C1 segment of cervical spinal cord (tissue), 14 donors: ENCODE measurements at places on chromosomes 2 and 18.

- no peak for DNase-seq
Observed at GRCh38 chr2:27891673-27892105, 1.2 kb downstream of the BABAM2 start.

- DNase-seq, result no peak
Observed at GRCh38 chr2:129741165-129741564, 238.3 kb upstream of the RAB6C start.

DNA sequence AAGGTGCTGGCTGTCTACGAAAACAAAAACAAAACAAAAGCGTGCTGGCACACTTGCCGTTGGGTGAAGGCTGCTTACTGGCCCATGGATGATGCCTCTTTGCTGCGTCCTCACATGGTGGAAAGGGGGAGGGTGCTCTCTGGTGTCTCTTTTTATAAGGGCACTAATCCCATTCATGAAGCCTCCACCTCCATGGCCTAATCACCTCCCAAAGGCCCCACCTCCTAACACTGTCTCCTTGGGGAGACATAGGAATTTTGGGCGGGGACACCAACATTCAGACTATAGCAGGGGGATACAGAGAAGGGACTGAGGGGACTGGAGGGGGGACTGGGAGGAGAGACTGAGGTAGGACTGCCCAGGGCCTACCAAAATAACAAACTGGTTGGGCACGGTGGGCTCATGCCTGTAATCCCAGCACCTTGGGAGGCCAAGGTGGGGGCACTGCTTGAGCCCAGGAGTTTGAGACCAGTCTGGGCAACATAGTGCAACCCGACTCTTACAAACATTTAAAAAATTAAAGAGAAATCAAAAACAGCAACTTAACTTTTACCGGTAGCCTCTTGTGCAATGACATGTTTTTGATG, 14.5 kb downstream of the PTMA start:
- no peak for DNase-seq

GRCh38 chr2:240685771-240686371, 3.2 kb upstream of the AQP12B start:
- DNase-seq, result no peak

GRCh38 chr2:69214898-69215297, 172.1 kb downstream of the GFPT1 start:
- DNase-seq, result no peak

GRCh38 chr2:231780123-231780908, 766 bp downstream of the PDE6D start:
- no peak for DNase-seq

DNA sequence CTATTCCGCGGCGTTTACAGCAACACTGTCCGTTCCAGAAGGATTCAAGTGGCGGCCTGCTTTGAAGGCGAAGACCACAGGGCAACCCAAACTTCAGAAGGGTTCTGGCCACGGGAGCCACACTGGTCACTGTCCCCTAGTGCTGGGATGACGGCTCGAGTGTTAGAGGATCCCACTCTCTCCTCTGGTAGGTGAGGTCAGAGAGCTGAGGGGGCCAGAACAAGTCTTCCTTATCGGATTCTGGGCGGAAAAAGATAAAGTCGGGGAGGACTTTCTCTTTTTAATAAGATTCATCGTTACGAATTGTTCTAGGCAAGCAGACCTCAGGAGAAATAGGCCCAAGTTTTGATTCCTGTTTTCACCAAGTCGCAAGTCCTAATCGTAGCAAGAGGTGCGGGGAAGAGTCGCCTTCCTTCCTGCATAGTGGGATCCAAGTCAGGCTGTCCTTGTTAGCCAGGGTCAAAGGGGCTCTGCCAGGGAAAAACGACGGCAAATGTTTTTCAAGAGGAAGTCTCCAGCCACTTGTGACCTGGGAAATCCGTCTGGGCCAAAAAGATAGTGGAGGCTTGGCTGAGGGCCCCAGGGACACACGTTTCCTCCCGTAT, 864 bp upstream of the MYL12A start:
- DNase-seq, result peak; percentile 42

DNA sequence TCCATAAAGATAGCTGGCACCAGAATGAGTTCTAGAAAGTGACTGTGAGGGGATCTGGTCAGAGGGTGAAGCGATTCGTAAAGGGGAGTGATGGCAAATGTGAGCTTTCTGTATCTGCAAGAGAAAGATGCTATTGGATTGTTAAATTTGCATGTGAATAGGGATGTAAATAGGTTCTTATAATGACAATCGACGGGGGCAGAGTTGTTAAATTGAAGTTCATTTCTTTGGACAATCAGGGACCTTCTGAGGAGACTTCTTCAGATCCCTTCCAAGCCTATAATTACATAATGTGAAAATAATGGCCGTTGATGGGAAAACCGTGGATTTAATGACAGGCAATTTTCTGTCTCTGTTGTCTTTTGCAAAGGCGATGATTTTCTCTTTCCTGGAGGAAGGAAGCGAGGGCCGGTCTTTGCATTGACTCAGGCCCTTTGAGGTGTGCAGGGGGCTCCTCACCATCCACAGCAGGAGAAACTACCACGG, 52.2 kb upstream of the TMEM18 start:
- no peak for DNase-seq

- DNase-seq, result no peak
Observed at GRCh38 chr2:191328150-191328809, 83.1 kb downstream of the MYO1B start.

- DNase-seq, result no peak
Observed at GRCh38 chr2:84217456-84217855, 241.6 kb downstream of the SUCLG1 start.

- no peak for DNase-seq
Observed at GRCh38 chr2:236785611-236786057, 216.0 kb downstream of the ACKR3 start.

DNA sequence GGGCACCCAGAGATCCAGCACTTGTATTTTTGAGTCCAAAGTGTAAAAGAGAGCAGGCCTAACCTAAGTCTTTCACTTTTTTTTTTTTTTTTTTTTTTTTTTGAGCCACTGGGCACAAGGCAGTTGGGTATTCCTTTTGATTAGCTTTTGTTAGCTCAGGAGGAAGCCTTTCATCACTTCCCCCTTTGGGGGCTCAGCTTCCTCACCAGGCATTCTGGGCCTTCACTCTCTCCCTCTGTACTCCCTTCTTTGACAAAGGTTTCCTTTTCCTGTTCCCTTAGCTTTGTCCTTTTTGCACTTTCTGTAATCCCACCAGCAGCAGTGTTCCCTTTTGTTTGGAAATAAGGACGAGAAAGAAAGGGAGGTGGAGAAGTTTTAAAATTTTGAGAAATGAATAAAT, 88.2 kb downstream of the PKP4 start:
- no peak for DNase-seq

GRCh38 chr2:223835701-223836532, 1.5 kb downstream of the AP1S3 start:
- DNase-seq, result no peak

DNA sequence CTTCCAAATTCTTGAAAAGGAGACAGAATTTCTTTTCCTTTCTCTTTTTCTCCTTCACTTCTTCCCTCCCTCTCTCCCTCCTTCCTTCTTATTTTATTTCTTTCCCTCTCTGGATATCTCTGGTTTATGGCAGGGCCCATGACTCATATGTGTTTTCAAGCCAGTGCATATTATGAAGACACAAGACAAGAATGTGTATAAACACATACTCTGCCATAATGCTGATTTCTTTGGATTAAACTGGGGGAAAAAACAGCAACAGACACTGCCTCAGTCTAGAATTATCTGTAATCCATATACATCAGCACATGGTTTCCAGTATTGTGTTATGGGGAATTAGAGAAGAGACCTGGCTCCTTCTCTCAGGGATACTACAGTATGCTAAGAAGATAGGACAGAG, 82.8 kb upstream of the CPO start:
- no peak for DNase-seq

DNA sequence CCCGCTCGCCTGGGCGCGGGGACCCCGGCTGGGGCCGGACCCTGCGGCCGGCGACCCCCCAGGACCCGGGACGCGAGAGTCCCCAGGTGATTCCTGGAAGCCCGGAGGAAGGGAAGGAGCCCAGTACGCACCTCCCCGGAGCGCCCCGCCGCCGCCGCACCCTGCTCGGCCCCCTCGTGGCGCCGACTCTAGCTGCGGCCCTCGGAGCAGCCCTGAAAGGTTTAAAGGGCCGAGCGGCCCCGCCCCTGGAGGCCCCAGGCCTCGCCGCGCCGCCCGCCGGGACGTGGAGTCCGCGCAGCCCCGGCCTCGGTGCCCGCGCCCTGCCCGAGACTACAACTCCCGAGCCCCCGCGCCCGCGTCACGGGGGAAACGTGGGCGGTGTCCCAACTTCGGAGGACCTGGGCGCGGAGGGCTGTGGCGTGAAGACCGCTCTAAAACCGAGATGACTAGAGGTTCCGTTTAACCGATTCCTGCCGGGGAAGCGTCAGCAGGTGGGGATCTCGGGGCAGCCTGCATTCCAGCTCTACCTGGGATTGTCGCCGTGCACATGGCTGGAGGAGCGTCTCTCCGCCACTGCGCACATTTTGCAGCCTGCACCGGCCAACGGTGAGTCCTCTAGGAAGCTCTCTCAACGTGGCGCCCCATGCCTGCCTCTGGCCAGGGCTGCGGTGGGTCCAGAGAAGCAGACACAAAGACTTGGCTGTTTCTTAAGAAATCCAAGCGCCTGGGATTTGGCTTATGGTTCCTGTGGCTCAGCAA, at the start of gene TMEM150A:
Gene TMEM150A (minus strand): TSS at position 223 of the 759 bp plus-strand sequence. CDS start 750 bp downstream, outside the sequence.
- DNase-seq, result peak; percentile 39

DNA sequence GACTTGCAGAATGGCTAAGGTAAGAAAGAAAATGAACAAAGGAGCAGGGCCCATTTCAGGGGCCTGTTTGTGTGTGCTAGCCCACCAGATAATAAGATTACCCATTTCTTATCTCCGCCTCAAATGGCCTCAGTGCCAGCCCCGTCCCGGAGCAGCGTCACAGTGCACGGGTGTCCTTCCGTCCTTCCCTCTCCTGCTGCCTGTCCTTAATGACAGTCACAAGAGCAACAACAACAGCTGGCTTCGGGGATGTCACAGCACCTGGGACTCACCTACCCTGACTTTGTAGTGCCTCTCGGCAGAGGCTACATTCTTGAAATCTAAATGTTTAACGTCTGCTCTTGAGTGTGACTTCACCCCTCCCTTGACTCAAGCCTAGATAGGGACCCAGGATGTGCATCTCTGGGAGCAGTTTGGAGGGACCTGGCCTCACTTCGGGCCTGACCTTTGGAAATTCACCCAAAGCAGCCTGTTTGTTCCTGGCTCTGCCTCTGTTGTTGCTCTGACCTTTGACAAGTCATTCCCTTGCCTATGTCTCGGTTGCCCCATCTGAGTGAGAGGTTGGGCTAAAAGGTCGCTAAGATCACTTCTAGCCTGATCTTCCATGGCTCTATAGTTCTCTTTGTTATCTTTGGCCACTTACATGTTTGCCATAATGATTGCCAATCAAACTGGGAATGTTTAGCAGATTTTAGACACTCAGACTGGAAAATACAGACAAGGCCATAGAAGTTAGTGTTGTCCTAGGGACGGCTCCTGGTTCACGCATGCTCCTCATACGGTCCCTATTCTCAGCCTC, 122.5 kb downstream of the KLHL29 start:
- no peak for DNase-seq

DNA sequence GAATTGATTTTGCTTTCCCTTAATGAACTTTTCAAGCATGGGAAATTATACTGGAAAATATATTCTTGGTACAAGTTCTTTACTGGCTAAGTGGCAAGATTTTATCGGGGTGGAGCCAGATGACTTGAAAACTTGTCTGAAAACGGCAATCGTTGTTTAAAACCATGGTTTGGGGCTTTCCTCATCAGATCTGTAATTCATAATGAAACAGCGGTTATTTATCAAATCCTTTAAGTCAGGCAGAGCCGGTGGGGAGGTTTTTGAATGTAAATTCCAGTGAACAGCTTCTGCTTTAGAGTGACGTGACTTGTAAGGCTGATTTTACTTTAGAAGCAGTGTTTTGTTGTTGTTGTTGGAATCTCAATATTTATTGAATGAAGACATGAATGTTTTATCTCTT, 2.6 kb downstream of the SEC11C start:
- DNase-seq, result no peak
